Fibroblast of villous mesenchyme (primary cell): ENCODE measurements at places on chromosomes 7 and 10. TPM values are rescaled to one million over a fixed set of nuclear protein-coding genes. Genes with fewer than 3 reads are reported as not detected.

GRCh38 chr10:107098326-107098725 lies 66.2 kb downstream of the SORCS1 start:
- DNase-seq = no peak

- DNase-seq = no peak
Measured at GRCh38 chr10:12906051-12906541, 95.4 kb downstream of the CCDC3 start.

DNA sequence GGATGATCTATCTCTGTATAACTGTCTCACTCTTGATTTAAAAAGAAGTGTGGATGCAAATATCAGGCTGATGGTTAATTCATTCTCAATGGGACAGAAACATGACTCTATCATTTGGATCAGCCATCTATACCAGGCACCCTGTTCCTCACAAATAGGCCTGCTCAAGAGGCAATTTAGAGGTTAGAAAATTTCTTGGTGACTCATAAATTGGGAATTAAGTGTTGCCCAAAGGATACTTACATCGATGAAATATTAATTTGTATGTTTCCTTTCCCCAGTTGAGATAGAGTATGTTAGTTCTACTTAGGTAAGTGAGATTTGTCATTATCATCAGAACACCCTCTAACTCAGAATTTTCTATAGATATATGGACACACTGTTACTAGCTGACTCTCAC lies 57.7 kb downstream of the PRSS58 start:
- DNase-seq = no peak

GRCh38 chr10:11678074-11678793 lies 63.9 kb upstream of the ECHDC3 start:
- peak; percentile 50 for DNase-seq

DNA sequence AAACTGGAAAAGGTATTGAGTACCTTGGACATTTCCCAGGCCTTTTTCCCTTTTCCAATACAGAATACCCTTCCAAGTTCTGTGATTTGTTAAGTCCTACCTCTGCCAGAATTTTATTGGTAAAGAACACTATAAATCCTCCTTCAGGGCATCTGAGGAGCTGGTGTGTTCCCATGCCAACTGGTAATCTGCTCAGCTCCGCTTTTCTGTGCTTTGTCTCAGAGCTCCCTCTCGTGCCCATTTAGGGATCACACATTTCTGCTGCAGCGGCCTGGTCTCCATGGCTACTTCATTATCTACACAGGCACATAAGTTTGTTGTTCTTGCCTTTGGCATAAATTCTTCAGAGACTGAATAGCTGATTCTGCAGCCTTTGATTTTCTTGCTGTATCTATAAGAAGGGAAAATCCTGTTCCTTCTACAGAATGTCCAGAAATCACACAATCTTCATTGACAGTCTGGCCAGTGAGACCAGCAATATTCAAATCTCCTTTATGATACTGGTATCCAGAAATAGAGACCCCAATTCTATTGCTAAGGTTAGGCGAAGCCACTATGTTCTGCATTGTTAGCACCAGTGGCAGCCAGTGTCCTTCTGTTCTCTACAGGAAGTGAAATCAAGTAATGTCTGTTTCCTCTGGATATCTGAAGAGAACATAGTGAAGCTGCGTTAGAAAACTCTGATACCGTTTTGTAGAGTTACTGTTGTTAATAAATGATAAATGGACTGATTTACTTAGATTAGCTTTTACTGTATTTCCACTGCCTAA lies 51.9 kb downstream of the DENND11 start:
- DNase-seq = peak; percentile 86

DNA sequence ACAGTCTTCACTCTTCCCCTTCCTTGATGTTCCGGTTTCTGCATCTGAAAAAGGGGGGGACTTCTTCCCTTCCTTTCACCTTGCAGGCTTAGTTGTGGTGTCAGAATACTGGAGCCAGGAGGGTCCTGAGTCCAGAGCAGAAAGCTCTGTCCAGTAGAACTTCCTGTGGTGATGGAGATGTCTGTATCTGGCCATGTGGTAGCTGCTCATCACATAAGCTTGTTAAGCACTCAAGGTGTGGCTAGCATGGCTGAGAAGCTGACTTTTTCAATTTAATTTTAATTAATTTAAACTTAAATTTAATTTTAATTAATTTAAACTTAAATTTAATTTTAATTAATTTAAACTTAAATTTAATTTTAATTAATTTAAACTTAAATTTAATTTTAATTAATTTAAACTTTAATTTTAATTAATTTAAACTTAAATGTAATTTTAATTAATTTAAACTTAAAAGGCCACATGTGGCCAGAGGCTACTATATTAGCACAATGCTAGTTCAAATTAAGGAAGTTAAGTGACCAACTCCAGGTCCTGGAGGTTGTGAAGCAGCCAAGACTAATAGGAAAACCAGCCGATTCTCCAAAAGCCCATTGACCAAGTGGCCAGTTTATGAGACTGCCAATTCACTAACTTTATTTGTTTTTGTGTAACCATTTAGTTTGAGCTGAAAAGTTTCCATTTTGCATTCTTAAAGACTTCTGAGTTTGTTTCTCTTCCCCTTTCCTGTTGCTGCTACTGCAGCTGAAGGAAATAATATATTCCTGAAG lies 16.3 kb downstream of the MSRB2 start:
- no peak for DNase-seq

- no peak for DNase-seq
Measured at GRCh38 chr10:84993251-84994035, 665.1 kb downstream of the CCSER2 start.

- DNase-seq = no peak
Measured at GRCh38 chr10:79142522-79143309, 74.0 kb downstream of the ZMIZ1 start.

DNA sequence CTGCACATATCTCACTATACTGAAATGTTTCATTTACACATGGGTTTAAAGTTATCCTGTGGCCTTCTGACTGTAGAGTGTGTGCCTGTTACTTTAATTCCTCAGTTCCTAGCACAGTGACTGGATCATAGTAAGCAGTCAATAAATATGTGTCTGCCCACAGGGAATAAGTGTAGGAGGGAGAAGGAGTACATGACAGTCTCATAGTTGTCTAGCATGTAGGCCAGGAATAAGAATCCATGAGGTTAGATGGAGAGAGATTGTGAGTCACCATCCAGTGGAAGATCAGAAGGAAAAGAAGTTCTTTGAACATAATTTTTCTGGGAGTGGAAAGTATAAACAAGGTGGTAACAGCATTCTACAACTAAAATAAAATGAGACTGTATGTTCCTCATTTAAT lies 36.6 kb upstream of the SEMA3A start:
- DNase-seq = peak; percentile 56

DNA sequence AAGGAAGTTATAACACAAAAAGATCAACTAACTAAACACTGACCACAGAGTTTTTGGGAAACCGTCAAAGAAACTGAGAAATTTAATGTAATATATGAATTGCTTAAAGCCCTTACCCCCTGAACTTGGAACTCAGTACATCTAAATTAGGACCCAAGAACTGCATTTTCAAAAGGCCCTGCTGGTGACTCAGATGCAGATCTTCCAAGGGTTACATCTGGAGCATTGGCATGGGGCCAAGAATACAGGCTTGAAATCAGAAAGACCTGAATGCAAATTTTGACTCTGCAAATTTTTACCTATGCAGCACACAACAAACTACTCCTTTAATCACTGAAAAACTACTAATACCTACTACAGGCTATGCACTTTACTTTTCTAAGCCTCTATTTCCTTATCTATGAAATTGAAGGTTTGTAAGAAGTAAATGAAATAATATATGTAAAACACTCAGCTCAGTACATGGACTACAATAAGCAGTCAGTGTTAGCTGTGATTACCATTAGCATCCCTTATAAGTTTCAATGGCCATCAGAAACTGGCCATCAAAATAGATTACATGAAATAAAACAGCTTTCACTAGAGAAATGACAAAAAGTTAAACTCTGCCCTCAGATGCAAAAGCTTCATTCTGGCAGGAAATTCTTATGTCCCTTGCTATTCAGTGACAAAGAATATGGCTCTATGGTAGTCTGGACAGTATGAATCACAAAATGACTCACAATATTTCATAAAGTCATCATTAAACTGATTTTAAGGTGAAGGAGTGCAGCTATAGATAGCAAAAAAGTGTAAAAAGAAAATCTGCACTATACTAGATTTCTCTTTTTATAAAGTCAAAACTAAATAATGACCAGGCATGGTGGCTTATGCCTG lies 43.6 kb downstream of the NSUN6 start:
- DNase-seq = peak; percentile 89

DNA sequence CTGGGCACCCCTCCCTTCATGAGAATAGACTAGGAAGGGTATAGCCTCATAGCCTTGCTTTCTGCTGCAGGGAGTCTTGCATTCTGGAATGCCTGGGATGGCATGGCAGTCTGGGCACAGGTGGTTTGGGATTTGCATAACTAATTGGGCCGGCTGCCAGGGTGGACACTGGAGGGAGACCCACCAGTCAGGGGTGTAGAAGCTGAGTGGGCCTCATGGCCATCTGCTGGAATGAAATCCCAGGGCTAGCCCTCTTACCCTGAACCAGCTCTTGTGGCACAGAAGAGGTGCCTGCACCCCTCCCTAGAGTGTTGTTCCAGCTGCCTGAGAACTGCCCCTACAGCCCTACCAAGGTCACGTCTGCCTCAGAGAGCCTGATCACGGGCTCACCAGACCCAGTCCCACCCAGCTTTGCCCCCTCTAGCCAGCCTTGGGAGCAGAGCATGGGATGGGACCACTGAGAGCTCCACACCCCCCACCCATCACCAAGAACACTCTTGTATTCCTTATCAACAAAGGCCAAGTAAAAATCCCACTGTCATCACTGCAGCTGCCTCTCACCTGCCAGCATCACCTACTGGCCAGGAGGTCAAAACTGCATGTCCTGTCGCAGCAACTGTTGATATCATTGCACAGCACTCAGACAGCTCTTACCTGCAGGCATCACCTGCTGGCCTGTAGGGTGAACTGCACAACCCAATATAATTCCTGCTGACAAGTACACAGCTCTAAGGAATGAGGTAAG lies 148.9 kb downstream of the ZEB1 start:
- no peak for DNase-seq

DNA sequence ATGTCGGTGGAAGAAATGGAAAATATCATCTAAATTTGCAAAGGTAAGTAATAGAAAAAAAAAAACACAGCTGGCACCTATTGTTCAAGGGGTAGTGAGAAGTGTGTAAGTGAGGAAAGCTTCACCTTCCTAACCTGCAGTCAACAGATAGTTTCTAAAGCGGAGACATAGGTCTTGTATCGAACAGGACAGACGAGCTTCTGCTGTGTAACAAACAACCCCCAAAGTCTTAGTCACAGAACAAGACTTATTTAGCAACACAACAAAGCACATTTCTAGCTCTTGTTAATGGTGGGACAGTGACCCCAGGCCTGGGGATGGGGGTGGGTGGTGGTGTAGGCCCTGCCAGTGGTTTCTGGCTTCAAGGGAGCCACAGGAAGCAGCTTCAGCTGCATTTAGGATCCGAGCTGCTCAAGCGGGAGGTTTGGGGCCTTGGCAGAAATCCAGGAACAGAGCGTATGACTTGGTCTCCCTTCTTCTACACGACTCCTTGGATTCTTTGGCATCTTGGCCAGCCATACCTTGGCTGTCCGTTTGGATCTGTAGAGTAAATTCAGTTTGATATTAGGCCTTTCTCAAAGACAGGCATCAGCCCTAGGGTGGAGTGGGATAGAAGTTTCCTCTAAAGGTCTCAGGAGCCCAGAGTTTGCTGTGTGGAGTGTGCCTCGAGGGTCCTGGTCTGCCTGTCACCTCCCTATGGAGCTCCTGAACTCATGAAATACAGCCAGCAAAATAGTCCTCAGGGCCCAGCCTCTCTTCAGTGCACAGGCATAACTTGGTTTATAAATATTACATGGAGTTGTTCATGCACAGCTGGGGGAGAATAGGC lies 56.9 kb upstream of the SHH start:
- DNase-seq = no peak

DNA sequence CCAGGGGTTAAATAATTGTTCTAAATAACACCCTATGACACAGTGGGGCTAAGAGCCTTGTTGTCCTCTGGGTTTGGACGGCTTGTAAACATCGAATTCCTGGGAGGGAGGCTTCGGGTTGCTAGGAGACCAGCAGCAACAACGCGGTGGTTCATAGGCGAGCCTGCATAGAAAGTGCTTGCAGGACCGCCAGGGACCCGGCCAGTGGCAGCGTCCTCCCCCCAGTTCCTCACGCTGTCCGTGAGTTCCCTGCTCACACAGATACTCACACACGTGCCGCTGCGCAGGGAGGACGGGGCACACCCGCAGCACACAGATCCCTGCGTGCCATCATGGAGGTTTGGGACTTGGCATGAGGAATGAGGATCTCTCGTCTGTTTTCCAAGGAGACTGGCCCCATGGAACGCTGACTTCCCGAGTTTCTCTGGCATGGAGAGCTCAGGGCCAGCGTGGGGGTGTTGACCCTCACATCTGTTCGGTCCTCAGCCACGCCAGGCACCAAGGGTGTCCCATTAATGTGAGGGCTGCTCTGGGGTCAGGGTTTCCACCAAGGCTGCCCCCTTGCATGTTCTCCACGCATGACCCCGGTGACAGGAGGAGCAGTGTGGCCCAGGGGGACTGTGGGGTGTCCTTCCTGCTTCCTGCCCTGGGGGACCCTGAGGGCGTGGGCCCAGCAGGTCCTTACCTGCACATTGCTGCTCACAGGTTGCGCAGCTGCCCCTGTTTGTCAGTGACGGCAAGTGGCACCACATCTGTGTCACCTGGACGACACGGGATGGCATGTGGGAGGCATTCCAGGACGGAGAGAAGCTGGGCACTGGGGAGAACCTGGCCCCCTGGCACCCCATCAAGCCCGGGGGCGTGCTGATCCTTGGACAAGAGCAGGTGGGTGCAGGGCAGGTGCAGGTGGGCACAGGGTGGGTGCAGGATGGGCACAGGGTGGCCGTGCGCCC lies 9.7 kb downstream of the NPTX2 start:
- DNase-seq = no peak

- DNase-seq = no peak
Measured at GRCh38 chr10:132429281-132430230, 32.6 kb downstream of the PWWP2B start.

GRCh38 chr10:16436758-16437539 lies at the start of gene PTER:
TSS of gene PTER (plus strand) at chr10:16437010. CDS start at chr10:16484385, 47,375 bp downstream.
- peak; percentile 95 for DNase-seq

The PAXIP1 gene
- total RNA-seq = 9.3 and 10.4 TPM in 2 replicates

The C1QL3 gene
- not detected in 2 replicates for total RNA-seq

The PFKP gene
- 120 and 145 TPM in 2 replicates for total RNA-seq

The CCL26 gene
- 0.64 and 0.86 TPM in 2 replicates for total RNA-seq

The ARPC1A gene
- total RNA-seq = 158 and 160 TPM in 2 replicates

The ZP3 gene
- total RNA-seq = 0.86 and 0.97 TPM in 2 replicates

The HMX3 gene
- not detected in 2 replicates for total RNA-seq

The RNF32 gene
- total RNA-seq = 0.43 and 0.97 TPM in 2 replicates

The SPDYE2B gene
- total RNA-seq = not detected in 2 replicates

The NKX6-2 gene
- total RNA-seq = not detected in 2 replicates

The CALHM3 gene
- total RNA-seq = under 0.01 TPM in 2 replicates

The WDR37 gene
- 22.2 and 27.2 TPM in 2 replicates for total RNA-seq

The IGFBP1 gene
- total RNA-seq = under 0.01 TPM in 1 of 2 replicates, not detected in the other

The MKI67 gene
- 14.2 and 21.2 TPM in 2 replicates for total RNA-seq

The DNAH11 gene
- total RNA-seq = under 0.01 TPM in 2 replicates
